Fibroblast of pulmonary artery (primary cell): ENCODE measurements at places on chromosomes 16 and 17.

- DNase-seq, result no peak
Measured at GRCh38 chr16:57020651-57021050, 31.3 kb downstream of the NLRC5 start.

DNA sequence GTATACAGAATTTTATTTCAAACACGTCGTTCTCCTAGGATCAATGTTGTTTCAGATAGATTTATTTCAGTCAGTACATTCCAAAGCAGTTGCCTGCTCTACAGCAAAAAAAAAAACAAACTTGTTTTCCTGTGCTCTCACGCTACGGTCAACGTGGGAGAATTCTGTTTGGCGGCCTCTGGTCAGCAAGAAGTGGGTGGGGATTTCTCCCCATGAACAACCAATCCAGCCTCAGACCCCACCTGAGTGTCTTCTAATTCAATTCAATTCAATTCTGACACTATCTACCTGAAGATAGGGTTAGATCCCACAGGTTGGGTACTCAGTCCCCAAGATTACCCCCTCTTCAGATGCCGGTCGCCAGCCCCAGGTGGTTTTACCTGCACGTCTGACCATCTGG is 22.1 kb downstream of the C17orf58 start:
- no peak for DNase-seq

GRCh38 chr17:60506312-60506711 is 19.7 kb downstream of the APPBP2 start:
- DNase-seq, result peak; percentile 74

- DNase-seq, result peak; percentile 17
Measured at GRCh38 chr17:20896153-20896649, 146.6 kb downstream of the USP22 start.

DNA sequence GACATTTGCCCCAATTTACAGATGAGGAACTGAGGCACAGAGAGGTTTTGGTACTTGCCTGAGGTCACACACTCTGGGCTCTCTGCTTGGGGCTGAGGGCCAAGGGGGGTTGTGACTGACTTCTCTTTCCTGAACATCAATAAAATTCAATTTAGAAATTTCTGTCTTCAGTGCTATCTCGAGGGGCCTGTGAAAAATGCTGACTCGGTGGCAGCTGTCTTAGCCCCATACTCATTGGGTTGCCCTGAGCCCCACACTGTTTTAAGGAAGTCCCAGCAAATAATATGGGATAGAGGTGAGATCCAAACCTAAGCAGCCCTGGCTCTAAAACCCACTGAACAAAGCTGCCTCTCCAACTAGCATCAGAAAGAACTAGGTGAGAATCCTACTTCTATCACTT is 7.0 kb upstream of the BRCA1 start:
- no peak for DNase-seq

GRCh38 chr17:53516636-53517035 is 306.1 kb upstream of the KIF2B start:
- peak; percentile 23 for DNase-seq

DNA sequence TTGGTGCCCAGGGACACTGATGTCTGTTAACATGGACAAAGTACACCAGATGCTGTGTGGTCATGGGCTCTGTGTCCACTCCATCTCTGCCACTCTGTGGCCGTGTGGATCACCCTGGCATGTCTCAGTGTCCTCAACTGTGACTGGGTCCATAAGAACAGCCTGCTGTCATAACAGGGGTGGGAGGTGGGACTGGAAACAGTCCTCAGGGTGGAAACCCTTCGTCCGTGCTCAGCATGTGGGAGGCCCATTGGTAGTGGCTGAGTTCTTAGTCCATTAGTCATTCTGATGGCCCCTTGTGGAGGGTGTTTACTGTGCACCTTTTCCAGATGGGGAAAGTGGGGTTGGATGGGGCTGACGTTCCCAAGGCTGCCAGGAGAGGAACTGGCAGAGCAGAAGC is 12.8 kb downstream of the FLYWCH2 start:
- DNase-seq, result peak; percentile 31

GRCh38 chr17:78963378-78963777 is 16.3 kb downstream of the LGALS3BP start:
- no peak for DNase-seq
